ENCODE measurements at places on chromosomes 2 and 18.

DNA sequence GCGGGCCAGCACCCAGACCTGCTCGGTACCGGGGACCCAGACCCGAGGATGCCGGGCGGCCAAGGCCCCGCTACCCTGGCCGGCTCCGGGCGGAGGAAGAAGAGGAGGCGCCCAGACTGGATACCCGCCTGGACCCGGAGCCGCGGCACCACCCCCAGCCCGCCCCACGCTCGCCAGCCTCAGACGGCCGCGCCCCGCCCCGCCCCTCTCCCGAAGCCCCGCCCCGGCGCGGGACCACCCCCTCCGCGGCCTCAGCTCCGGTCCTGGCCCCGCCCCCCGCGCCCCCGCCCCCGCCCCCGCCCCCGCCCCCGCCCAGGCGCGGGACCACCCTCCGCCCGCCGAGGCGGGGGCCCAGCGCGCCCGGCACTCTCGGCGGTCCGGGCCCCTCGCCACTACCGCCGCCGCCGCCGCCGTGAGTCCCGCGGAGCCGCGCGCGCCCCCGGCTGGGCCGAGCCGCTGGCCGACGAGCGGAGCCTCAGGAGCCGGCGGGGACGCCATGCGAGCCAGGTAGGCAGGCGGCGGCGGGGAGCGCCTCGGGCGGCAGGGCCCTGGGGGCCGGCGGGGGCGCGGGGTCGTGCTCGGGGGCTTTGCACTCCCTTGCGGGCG is at the start of gene SH3BP4:
SH3BP4 (plus strand) TSS at position 354 of the 606 bp plus-strand sequence. CDS start 82,986 bp downstream, outside the sequence.
- peak; percentile 28 for DNase-seq

DNA sequence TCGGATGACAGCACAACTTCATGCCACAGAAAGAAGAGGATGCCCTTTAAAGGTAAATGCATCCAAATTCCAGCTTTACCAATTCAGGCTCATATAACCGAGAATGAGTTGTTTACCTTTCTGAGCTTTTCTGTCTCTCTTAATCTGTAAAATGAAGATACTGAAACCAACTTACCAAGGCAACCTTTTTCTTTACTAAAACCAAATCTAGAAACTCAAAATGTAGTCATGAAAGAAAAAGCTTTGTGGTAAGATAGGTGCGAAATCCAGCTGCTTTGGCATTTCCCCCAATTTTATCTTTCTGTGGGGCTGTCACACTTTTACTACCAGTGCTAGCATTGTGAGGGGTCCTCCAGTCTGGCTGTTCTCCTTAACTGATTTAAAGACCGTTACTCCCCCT is 240.4 kb downstream of the IKZF2 start:
- peak; percentile 37 for DNase-seq

GRCh38 chr2:128457006-128457604 is 138.4 kb upstream of the HS6ST1 start:
- no peak for DNase-seq

DNA sequence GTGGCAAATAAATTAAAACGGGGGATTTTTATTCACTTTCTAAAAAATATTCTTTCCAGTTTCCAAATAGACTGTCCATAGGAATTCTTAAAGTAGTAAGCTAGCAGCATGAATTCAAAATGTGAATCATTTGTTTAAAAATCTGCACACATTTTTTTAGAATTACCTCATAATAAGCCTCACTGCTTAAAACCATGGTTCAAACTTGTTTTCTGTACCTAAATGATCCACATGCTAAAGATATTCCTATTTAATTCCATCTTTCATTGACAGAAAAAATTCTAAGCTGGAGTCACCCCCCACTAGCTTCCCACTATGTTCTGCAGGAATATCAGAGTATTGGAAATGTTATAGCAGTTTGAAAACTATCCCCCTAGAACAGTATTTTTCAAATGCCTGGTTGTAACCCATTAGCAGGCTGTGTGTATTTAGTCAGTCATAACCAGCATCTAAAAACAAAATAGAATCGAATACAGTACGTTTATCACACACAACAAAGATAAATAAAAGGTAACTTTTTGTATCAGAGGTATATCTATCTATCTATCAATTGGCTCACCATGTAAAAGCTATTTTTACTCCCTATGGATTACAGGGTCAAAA is 11.2 kb upstream of the IKZF2 start:
- no peak for DNase-seq

DNA sequence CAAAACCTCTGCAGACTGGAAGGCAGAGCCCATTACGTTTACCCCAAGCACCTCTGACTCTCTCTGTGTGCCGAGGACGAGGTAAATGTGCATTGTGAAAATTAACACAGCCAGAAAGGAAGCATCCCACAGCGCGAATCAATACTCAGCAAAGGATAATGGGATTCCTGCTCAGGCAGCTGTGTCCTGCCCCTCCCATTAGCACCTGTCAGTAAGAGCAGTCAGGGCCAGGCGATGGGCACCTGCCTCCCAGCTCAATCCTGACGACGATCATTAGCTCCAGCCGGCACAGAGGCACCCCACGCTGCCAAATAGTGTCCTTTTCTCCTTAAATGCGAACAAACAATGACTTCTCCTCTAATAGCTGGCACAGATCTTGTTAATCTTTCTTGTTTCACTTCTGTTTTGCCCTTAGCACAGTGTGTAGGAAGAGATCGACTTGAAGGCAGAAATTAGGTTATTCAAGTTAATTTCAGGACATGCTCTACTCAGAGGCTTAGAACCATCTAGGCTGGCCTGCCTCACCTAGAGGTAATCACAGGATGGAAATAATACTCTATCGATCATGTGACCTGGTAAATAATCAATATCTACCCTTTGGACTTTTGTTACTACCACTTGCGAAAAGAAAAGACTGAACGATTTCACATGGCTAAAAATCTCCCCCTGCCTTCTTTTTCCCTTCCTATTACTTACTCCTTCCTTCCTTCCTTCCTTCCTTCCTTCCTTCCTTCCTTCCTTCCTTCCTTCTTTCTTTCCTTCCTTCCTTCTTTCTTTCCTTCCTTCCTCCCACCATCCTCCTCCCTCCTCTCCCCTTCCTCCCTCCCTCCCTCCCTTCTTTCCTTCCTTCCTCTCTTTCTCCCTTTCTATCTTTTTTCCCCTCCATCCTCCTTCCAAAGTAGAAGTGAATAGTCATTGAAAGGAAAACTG is 487.9 kb upstream of the ID2 start:
- no peak for DNase-seq

GRCh38 chr2:66346231-66346664 is 88.7 kb upstream of the MEIS1 start:
- no peak for DNase-seq

DNA sequence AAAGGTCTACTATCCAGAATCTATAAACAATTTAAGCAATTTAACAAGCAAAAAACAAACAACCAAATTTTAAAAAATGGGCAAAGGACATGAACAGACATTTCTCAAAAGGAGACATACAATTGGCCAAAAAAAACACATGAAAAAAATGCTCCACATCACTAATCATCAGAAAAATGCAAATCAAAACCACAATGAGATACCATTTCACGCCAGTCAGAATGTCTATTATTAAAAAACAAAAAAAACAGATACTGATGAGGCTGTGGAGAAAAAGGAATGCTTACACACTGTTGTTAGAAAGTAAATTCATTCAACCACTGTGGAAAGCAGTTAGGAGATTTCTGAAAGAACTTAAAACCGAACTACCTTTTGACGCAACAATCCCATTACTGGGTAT is 66.4 kb upstream of the SESTD1 start:
- no peak for DNase-seq

DNA sequence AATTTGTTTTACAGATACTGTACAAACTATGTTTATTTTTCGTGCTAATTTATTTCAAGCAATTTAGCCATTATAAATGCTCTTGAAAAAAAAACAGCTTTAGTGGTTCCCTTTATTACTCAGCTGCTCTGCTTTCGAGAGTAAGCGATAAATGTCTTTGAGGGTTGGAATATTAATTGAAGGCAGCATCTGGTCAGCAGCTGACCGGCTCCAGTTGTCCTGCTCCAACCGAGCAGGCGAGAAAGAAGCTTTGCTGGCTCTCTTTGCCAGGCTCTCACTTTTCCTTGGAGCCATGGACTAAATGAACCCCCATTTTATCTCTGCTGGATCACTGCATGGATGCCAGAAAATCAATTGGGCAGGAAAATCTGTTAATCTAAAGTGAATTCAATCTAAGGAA is 147.4 kb downstream of the LNPK start:
- no peak for DNase-seq

- no peak for DNase-seq
These were observed 116.1 kb downstream of the SPTBN1 start for GRCh38 chr2:54572262-54572635.

DNA sequence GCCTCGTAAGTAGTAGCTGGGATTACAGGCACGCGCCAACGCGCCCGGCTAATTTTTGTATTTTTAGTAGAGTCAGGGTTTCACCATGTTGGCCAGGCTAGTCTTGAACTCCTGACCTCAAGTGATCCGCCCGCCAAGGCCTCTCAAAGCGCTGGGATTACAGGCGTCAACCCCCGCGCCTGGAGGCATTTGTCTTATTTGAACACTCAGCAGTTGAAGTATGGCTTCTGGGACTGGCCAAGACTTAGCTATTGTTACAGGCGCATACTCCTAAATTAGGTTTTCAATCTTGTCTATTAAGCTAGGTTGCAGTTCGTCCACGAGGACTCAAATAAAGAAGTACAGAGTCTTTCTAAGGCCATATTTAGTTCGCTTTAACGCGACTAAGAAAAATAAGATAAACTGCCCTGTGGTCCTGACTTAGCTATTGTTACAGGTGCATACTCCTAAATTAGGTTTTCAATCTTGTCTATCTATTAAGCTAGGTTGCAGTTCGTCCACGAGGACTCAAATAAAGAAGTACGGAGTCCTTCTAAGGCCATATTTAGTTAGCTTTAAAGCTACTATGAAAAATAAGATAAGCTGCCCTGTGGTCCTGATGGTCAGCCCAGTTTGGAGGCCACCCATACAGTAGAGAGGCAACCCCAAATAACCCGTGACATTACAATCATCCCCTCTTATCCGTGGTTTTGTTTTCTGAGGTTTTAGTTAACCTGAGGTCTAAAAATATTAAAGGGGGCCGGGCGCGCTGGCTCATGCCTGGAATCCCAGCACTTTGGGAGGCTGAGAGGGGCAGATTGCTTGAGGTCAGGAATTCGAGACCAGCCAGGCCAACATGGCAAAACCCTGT is 20.8 kb upstream of the MTA3 start:
- DNase-seq: no peak

DNA sequence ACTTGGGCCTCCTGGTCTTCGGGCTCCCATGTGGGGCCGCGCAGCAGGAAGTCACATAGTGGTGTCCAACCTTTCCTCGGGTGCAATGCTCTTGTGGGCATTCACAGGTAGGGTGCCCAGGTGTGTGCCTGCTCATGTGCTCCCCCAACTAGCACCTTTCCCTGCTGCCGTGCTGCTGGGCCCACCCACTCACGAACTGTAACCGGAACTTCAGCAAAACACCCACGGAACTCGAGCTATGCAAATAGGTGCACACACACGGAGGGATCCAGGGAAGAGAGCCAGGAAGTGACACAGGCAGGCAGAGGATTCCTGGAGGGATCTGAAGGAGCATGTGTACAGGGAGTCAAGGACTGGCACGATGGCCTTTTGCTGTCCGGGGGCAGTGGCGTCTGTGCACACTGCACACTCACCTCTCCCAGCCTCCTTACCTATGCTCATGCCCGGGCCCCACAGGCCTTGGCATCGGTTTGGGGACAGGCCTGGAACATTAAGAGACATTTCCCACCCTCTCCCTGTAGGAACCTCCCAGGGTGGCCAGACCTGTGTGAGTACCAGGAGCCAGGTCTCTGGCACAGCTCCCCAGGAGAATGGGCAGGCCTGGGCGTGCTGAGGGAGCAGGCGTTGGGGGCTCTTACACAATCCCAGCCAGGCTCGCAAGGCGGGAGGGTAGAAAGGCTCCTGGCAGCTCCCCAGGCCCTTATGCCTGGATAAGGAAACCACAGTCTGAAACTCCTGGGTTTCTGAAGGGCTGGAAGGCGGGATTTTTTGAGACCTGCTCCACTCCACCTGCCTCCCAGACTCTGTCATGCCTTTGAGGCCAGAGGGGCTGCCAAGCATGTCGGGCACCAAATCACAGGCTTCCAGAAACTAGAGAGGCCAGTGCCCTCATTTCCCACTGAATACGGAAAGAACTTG is 6.6 kb upstream of the PTMA start:
- no peak for DNase-seq

DNA sequence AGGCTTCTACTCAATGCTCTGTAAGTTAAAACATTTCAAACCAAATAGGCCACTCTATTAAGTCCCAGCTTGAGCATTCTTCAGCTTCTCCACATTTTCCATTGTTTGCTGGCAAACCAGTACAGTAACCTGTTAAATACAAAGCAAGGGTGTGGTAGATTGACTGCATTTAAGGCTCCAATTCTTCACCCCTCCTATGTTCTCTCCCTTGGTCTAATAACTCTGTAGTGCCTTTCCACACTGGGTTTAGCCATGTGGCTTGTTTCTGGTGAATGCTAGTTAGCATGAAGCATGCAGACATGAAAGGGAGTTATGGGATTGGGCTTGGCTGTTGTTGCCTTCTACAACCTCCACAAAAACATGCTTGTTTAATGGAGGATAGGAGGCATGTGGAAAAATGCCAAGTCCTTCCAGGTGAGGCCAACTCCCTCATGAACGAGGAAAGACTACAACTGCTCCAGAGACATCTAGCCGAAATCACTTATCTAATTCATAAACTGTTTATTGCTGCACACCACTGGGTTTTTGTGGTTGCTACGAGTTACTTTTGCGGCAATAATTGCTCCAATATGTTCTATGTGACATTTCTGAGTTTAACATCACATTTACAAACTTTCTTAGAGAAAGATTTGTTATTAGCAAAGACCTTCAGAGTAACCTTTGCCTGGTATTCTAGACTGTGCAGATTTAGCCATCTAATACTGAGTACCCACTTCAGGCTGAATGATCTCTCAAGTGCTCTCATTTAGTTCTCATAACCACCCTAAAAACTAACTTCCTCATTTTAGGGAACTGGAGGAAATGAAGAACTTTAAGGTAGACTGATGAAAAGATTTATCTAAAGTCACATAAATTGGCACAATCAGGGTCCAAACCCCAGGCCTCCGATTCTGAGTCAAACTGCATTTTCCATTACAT is 104.0 kb downstream of the SMAD2 start:
- no peak for DNase-seq

DNA sequence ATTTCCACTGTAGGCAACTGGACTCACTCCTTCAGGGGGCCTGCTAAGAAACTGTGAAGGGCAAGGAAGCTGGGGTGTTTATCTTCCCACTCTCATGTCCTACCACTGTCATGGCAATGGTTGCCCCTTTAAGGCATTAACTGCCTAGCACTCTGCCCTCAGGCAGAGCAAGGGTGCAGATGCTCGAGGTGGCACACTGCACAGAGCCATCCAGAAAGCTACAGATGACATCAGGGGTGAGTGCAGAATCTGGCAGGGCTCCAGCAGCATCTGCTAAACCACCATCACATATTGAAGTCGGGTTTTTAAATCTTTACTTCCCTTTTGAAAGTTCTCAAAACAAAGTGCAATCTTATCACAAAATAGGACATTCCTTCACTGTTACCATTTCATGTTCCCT is 75.4 kb downstream of the RAPGEF4 start:
- peak; percentile 91 for DNase-seq

Data from MM.1S (cell line).